ENCODE measurements at places on chromosomes 1 and 21.
A peak's percentile ranks its signal among the peaks of the same experiment; 100 is the strongest.

GRCh38 chr1:66933887-66934700, 9.3 kb downstream of the MIER1 start:
- no peak for DNase-seq

DNA sequence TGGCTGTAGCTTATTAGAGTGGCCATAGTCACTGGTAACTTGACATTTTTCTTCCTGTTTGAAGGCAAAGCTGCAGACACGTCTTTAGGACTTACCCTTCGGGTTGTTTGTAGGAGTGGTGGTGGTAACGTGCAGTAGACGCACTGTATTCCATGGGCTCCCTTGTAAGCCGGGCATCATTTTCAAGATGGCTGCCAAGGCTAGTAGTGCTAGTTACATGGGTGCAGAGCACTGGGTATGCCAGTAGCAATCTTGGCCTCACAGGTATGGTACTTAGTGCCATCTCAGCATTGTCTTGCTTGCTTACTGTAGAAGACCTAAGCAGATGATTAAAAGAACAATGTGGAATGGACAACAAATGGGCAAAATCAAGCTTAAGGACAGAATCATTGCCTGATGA, 1.9 kb downstream of the YBX1 start:
- DNase-seq, result no peak

- DNase-seq, result no peak
Observed at GRCh38 chr1:247204177-247204647, 32.4 kb upstream of the ZNF124 start.

GRCh38 chr1:174445817-174446216, 1.9 kb upstream of the GPR52 start:
- DNase-seq, result no peak

DNA sequence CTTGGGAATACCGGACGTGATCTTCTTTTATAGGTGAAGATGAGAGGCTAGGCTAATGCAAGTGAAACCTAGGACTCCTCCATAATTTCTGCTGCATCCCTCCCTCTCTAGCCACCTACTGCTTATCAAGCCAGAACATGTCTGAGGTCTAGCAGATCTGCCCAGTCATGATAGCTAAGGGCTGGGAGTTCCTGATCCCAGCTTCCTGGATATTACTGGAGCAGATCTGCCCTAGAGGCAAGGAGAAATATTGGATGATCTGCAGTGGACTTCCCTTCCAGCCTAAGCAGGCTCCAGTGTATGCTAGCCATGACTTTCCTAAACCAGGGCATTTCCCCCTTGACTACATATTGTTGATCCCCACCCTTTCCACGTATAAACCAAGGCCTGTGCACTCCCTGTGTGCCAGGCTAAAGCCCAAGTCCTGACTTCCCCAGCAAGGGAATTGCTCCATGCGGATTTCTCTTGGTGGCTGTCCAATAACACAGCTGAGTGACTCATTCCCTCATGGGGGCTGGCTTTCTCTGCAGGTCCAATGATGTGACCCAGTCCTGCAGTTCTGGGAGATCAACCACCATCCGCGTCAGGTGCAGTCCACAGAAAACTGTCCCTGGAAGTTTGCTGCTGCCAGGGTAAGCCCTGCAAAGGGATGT, 15.5 kb upstream of the SARS1 start:
- no peak for DNase-seq

GRCh38 chr1:42085596-42085995, 67.6 kb upstream of the GUCA2B start:
- no peak for DNase-seq

GRCh38 chr21:40844935-40845334, 2.0 kb downstream of the DSCAM start:
- DNase-seq, result no peak

DNA sequence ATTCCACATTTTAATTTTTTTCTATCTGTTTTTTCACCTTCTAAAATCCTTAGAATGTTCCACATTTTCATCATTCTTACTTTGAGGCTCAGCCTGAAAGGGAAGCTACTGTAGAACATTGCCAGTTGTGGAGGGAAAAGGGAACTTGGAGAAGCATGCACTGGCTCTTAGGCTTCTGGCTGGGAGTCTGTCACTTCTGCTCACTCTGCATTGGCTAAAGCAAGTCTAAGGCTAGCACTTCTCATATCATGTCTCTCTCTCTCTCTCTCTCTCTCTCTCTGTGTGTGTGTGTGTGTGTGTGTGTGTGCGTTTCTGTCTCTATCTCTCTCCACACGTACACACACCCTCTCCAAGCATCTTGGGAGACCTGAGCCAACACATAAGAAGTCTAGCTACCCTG, 49.6 kb upstream of the ADAR start:
- DNase-seq, result no peak

GRCh38 chr1:67441183-67441582, 11.0 kb upstream of the SERBP1 start:
- peak; percentile 17 for DNase-seq

All from DMS153 (cell line).